HEK293T (cell line): ENCODE measurements at places on chromosomes 11 and 22.
A peak's percentile ranks its signal among the peaks of the same experiment; 100 is the strongest.

GRCh38 chr22:37741312-37741795 is 44.5 kb downstream of the TRIOBP start:
- no peak for DNase-seq

DNA sequence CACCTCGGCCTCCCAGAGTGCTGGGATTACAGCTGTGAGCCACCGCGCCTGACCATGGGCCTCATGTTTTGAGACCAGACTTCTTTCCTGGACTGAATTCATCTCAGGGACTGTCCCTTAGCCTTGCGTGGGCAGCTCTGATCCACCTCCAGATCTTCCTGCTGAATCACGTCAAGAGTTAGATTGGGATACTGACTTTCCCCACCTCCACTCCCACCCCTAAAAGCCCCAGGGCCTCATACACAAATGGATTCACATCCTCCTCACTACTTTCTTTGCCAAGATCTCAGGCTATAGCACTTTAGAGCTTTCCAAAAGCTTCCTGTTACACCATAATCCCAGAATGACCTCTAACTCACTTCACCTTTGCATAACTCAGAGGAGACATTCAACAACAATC is 12.1 kb downstream of the CCDC87 start:
- no peak for DNase-seq

GRCh38 chr11:122749005-122749687 is 89.2 kb upstream of the CRTAM start:
- DNase-seq, result no peak

- DNase-seq, result peak; percentile 36
These were observed 762 bp upstream of the CCDC134 start for GRCh38 chr22:41799486-41800347.

- DNase-seq, result no peak
These were observed 119.1 kb upstream of the CHORDC1 start for GRCh38 chr11:90341986-90342385.

DNA sequence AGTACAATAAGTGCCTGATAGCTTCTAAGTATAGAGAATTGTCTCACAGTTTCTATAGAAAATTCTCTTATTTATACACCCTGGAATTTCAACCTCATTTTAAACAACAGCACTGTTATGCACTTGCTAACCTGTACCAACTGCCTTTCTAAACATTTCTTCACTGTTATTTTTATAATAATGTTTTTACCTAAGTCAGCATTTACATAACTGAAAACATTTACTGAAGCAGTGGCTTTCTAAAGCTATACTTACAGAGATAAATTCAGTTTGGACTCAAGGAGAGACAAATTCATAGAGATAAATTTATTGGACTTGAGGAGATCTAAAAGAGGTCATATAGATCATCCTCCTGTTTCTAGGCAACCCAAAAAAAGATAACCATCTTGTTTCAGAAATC is 686.6 kb upstream of the FAT3 start:
- DNase-seq, result no peak

GRCh38 chr11:74949753-74950137 is 679 bp downstream of the SPCS2 start:
- peak; percentile 25 for DNase-seq

GRCh38 chr11:62710001-62710345 is 2.5 kb downstream of the GNG3 start:
- no peak for DNase-seq

- no peak for DNase-seq
These were observed 24.0 kb downstream of the TBX1 start for GRCh38 chr22:19784384-19785175.

DNA sequence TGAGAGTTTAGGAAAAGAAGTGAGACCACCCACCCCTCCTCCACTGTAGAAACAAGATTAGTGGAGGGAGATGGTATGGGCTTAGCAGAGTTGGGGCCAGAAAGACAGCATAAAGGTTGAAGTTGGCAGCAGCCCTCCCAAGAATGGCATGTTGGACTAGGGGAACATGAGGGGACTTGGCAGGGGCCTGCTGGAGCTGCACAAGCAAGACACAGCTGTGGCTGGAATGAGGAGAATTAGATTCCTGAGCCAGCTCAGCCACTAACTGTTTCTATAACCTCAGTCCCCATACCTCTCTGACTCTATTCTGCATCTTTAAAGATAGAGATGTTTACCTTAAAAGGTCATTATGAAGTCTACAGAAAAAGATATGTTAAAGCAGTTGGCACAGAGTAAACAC is 13.2 kb downstream of the MAP6 start:
- no peak for DNase-seq

DNA sequence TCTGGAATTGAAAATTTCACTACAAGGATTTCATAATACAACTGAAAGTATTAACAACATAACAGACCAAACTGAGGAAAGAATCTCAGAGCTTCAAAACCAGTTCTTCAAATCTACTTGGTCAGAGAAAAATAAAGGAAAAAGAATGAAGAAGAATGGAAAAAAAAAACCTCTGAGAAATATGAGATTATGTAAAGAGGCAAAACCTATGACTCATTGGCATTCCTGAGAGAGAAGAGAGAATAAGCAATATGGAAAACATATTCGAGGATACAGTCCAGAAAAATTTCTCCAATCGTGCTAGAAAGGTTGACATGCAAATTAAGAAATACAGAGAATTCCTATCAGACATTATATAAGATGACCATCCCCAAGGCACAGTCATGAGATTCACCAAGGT is 23.4 kb upstream of the GPR83 start:
- DNase-seq, result no peak

DNA sequence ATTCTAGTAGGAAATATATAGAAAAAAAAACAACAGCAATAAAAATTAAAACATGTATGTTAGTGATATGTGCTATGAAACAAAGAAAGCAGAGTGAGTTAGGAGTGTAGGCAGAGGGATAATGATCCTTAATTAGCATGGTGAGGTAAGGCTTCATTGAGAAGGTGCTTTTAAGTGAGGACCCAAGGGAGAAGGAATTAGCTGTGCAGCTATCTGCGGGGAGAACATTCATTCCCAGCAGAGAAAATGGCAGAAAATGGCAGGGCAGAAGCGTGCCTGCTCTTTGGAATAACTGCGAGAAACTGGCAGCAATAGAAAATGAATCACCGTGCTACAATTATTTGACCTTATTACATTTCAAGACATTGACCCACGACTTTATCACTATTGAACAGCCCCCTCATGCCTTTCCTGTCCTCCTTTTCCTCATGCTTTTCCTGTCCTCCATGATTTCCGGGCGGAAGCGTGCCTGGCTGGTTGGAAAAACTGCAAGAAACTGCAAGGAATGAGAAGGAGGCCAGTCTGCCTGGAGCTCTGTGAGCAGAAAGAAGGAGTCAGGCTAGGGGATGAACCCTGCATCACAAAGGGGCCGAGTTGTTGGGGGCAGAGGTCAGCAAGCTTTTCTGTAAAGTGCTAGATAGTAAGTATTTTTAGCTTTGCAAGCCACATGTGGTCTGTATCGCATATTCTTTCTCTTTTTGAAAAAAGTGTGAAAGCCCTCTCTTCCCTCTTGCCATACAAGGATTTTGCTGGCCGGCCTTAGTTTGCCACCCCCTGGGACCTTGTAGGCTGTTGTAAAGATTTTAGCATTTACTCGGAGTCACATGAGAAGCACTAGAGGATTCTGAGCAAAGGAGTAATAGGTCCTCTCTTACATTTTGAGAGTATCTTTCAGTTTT is 37.1 kb upstream of the SWAP70 start:
- no peak for DNase-seq

DNA sequence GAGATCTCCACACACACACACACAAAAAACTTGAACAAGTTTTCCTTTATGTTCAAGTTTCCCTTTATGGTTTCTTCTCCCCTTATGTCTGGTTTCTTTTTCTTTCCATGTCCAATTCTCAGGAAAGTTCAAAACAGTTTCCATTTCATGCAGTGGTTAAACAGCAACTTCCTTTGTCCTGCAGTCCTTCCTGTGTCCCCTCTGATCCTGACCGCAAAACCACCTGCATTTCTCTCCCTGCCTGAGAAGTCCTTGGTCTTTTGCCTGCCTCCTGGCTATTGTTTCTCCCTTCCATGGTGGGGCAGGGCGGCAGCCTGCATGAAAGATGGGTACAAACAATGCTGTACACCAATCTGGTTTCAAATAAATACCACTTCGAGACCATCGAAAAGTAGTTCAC is 58.3 kb upstream of the SORL1 start:
- no peak for DNase-seq

- DNase-seq, result no peak
These were observed 679.4 kb upstream of the KIRREL3 start for GRCh38 chr11:127679816-127680545.

DNA sequence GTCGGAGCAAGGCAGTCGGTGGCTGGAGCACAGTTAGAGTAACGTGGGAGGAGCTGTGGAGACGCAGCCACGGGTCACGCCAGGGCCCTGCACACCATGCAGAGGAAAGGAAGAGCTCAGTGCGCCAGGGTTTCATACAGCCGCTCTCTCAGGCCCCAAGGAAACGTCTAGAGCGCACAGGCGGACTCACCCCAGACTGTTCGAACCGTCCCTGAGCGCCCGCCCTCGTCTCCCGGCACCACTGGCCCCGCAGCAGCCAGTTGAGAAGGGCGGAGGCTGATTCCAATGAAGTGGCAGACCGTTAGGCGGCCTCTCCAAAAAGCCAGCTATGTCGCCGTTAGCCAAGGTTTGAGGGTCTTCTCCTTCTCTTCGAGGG is 483 bp upstream of the HYLS1 start:
- DNase-seq, result no peak

DNA sequence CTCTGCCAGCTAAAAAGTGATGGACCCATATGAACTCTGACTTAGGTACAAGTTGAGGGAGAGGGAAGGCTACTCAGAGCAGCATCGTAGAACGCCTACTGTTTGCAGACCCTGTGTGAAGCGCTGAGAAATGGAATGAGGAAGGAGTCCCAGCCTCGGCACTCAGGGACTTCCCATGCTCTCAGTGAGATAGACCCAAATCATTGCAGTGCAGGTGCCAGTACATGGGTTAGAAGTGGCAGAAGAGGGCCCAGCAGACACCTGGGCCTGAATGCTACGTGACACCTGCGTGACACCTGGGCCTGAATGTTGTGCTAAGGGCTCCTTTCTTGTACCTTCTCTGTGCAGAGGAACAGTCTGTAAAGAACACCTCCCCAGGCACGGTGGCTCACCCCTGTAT is 2.6 kb upstream of the PDGFB start:
- DNase-seq, result no peak

DNA sequence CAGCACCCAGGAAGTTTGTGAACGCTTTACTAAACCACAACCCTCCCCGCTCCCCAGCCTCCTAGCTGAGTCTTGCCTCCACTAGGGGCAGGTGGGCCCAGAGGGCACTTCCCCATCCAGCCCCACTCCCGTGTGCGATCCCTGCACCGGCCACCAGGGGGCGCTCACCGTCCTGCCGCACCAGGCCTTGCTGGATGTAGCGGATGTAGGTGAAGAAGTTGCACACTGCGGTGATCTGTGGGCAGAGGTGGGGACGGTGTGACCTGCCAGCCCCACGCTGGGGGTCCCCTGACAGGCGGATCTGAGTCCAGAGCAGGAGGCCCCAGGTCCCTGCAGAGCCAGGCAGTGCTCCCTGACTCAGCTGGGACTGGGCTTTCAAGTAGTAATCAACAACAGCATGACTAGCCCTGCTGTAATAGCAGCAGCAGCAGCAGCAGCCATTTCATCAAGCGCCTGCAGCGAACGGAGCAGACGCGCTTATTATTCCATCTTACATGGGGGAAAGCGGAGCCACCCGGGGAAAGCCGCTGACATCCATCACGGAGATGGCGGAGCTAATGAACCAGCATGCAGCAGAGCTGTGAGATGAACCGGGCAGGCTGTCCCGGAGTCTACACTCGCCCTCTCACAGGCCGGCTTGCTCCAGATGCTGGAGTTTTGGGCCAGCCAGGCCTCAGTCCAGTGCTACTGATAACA is 7.9 kb upstream of the FADS3 start:
- DNase-seq, result peak; percentile 95

- no peak for DNase-seq
These were observed 769.8 kb downstream of the METTL15 start for GRCh38 chr11:28878025-28878424.

DNA sequence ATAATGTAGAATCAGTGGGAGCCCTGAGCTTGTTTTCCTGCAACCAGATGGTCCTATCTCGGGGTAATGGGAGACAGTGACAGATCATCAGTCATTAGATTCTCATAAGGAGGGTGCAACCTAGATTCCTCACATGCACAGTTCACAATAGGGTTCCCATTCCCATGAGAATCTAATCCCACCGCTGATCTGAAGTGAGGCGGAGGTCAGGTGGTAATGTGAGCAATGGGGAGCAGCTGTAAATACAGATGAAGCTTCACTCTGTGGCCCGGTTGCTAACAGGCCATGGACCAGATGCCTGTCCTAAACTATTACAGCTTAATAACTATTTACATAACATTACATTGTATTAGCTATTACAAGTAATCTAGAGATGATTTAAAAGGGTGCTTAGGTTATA is 17.0 kb downstream of the DIXDC1 start:
- no peak for DNase-seq

DNA sequence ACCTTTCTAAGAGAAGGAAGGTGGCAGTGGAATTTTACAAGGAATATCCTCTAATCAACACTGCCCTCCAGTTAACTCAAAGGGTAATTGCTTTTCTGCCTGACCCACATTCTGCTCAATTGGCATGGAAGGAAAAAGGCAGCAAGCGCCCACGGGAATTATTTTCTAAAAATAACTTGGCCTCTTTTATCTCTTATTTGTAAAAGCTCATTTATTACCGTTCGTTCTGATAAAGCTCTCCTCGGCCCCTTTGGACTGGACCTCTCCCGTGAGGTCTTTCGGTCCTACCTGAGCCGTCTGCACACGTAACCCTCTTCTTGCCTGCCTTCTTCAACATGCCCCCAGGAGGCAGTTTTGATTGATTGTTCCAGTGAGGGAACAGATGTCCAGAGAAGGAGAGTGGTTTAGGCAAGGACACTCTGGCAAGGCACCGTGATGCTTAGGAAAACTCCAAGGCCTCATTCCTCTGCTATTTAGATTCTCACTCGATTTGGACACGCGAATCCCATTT is 53.2 kb upstream of the CRTAM start:
- DNase-seq, result no peak

DNA sequence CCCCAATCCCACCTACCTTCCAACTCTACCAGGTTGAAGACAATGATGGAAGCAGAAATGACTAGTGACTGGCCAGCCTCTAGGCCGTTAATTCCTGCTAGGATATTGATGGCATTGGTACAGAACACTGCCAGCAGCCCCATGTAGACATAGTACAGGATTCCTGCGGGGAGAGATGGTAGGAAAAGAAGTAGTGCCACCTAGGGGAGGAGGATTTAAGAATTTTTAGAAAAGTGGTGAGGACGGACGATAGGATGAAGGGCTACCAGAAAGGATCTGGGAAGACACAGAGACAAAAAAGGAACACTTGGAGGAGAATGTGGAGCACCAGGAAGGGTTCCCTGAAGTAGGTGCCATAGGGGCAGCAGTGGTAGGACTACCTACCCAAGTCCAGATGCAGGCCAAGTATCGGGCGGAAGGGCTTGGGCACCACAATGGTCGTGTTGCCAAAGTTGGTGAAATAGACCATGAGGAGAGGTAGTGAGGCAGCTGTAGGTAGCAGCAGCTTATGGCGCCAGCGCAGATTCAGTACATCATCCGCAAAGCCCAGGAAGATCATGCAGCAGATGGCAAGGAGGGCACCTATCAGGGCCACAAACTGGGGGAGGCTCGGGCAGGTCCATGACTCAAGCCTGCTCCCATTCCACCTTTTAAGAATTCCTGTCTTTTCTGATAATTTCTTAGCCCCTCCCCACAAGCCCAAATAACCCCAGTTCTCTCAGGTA is 1.2 kb downstream of the DPAGT1 start:
- no peak for DNase-seq
